NCI-H460 (cell line): ENCODE measurements at places on chromosomes 7 and 10. TPM values are rescaled to one million over a fixed set of nuclear protein-coding genes. Genes with fewer than 3 reads are reported as not detected.

The CHAT gene
- total RNA-seq, result not detected in 2 replicates

The CNTNAP2 gene
- 0.15 and 0.17 TPM in 2 replicates for total RNA-seq

The GLI3 gene
- 2.9 and 3.0 TPM in 2 replicates for total RNA-seq

The ELMO1 gene
- 7.3 and 10.1 TPM in 2 replicates for total RNA-seq

The CTAGE4 gene
- total RNA-seq, result 0.12 TPM in 2 replicates

The FAS gene
- 16.2 and 20.3 TPM in 2 replicates for total RNA-seq

The SPDYE2 gene
- not detected in 2 replicates for total RNA-seq

The GNGT1 gene
- 0.47 and 0.61 TPM in 2 replicates for total RNA-seq

The EPO gene
- total RNA-seq, result not detected in 2 replicates

The HECW1 gene
- total RNA-seq, result 21.6 and 24.7 TPM in 2 replicates

The LIPK gene
- not detected in 2 replicates for total RNA-seq

The CPN1 gene
- not detected in 2 replicates for total RNA-seq

The ITPRID1 gene
- not detected in 2 replicates for total RNA-seq
